Neural cell (in vitro differentiated cells): ENCODE measurements at places on chromosomes 1 and 21. TPM values are rescaled to one million over a fixed set of nuclear protein-coding genes. Genes with fewer than 3 reads are reported as not detected.

The CLIC4 gene
- polyA plus RNA-seq, result 115 and 133 TPM in 2 replicates

The UQCRHL gene
- polyA plus RNA-seq, result 3.9 and 6.1 TPM in 2 replicates

The HORMAD1 gene
- polyA plus RNA-seq, result 0.34 TPM in 1 of 2 replicates, not detected in the other

The LAPTM5 gene
- 0.12 TPM in 1 of 2 replicates, not detected in the other for polyA plus RNA-seq

The CDK18 gene
- not detected in 2 replicates for polyA plus RNA-seq

The ATAD3C gene
- not detected in 2 replicates for polyA plus RNA-seq

The C2CD4D gene
- polyA plus RNA-seq, result not detected in 2 replicates

The SEMA4A gene
- polyA plus RNA-seq, result 17.1 and 38.4 TPM in 2 replicates

The OR10X1 gene
- polyA plus RNA-seq, result not detected in 2 replicates

The AJAP1 gene
- 7.9 and 11.0 TPM in 2 replicates for polyA plus RNA-seq

The SLC30A10 gene
- polyA plus RNA-seq, result 5.3 and 5.9 TPM in 2 replicates

The IFNGR2 gene
- 57.2 and 70.0 TPM in 2 replicates for polyA plus RNA-seq

The DTL gene
- 0.76 and 1.1 TPM in 2 replicates for polyA plus RNA-seq

The APOBEC4 gene
- not detected in 2 replicates for polyA plus RNA-seq

The SCCPDH gene
- 94.2 and 98.5 TPM in 2 replicates for polyA plus RNA-seq

The OR2T29 gene
- polyA plus RNA-seq, result not detected in 2 replicates

The NEK2 gene
- polyA plus RNA-seq, result 0.98 and 1.1 TPM in 2 replicates

The LAD1 gene
- polyA plus RNA-seq, result not detected in 2 replicates

The ZBTB18 gene
- 28.1 and 30.6 TPM in 2 replicates for polyA plus RNA-seq

The AKNAD1 gene
- not detected in 2 replicates for polyA plus RNA-seq

The USP16 gene
- 33.1 and 38.5 TPM in 2 replicates for polyA plus RNA-seq

The EVI5 gene
- 7.5 and 8.5 TPM in 2 replicates for polyA plus RNA-seq
